ENCODE measurements at places on chromosomes 3 and 15.

DNA sequence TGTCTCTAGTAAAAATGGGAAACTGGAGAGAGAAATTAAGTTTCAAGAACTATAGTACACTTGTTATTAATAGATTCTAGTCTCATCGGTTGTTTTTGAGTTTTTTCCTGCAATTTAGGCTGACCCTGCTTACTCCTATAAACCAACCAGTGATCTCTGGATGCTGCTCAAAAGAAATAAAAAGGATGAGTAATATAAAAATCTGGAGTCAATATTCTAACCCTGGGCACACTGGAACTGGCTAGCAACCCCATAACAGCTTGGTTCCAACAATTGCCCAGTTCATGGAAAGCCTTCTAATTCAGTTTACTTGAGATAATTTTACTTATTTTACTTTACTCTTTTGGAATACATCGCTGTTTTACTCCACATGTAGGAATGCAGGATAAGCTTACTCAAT, 211.6 kb downstream of the GBE1 start:
- no peak for DNase-seq

- DNase-seq: no peak
Observed at GRCh38 chr15:25936004-25936403, 72.9 kb upstream of the ATP10A start.

- no peak for DNase-seq
Observed at GRCh38 chr3:157713101-157713500, 209.9 kb upstream of the VEPH1 start.

GRCh38 chr3:71726146-71726545, 944 bp upstream of the EIF4E3 start:
- DNase-seq: no peak

DNA sequence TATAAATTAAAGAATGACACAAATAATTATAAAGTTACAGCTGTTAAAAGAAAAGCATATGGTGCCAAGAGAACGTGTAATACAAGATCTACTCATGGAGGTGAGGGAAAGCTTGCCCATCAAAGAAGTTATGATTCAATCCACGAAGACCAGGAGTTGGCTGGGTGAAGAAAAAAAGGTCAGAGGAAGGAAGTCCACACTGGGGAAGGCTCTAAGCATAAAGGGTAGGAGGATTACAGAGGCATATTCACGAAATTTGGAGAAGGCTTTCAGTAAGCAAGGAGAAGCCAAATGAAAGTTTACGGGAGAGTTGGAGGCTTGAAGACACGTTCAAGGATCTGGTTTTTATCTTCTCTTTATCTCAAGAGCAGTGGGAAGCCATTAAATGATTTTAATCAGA, 1.8 kb upstream of the TGFBR2 start:
- DNase-seq: no peak
